ENCODE measurements at places on chromosomes 13 and 19. TPM values are rescaled to one million over a fixed set of nuclear protein-coding genes. Genes with fewer than 3 reads are reported as not detected.

Gene ZNF737
- total RNA-seq = 20.4 TPM

Gene KLK7
- not detected for total RNA-seq

Gene B3GNT8
- total RNA-seq = 0.40 TPM

Gene KANK2
- 174 TPM for total RNA-seq

Gene NTN5
- total RNA-seq = 0.20 TPM

Gene OR7C1
- total RNA-seq = not detected

Gene C1QTNF9B
- total RNA-seq = not detected

Gene KL
- total RNA-seq = not detected

Gene FOXA3
- total RNA-seq = 0.57 TPM

Gene NPAS1
- 8.4 TPM for total RNA-seq

Gene PLK5
- 0.17 TPM for total RNA-seq

Gene SIGLEC7
- not detected for total RNA-seq

Gene SIGLECL1
- not detected for total RNA-seq

Gene CYP2S1
- not detected for total RNA-seq

Gene CEBPA
- 2.5 TPM for total RNA-seq

Gene PSG3
- not detected for total RNA-seq

Gene MISP3
- total RNA-seq = 3.9 TPM

Gene LGI4
- 2.7 TPM for total RNA-seq

Gene SSBP4
- total RNA-seq = 97.5 TPM

Gene KCNC3
- total RNA-seq = 21.7 TPM

Gene LHFPL6
- total RNA-seq = 19.7 TPM

Gene KIR3DL2
- total RNA-seq = not detected

Gene TRAPPC6A
- total RNA-seq = 81.9 TPM

Gene UBE2L5
- total RNA-seq = 1.00 TPM

Gene BORA
- 30.6 TPM for total RNA-seq

Gene CCL25
- 0.70 TPM for total RNA-seq

Gene LILRB3
- not detected for total RNA-seq

Gene ZNF784
- 5.4 TPM for total RNA-seq
